ENCODE measurements at places on chromosomes 1 and 21.

- DNase-seq = no peak
Measured at GRCh38 chr1:10450156-10450814, 454 bp downstream of the CORT start.

DNA sequence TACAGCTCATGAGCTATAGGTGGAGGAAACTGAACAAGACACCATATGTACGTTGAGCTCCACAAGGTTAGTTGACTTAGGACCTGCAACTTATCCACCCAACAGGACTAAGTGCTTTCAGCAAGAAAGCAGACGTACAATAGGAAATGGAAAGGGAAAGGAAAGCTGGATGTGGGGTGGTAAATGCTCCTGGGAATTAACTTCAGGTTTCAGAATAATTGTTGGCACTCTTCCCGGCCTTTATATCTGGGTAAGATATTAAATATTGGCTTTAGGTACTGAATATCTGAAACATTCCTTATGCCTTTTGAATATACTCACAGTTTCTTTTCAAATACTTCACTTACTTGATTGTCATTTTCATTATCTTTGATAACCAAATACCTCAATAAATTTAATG lies 36.3 kb downstream of the GLMN start:
- no peak for DNase-seq

DNA sequence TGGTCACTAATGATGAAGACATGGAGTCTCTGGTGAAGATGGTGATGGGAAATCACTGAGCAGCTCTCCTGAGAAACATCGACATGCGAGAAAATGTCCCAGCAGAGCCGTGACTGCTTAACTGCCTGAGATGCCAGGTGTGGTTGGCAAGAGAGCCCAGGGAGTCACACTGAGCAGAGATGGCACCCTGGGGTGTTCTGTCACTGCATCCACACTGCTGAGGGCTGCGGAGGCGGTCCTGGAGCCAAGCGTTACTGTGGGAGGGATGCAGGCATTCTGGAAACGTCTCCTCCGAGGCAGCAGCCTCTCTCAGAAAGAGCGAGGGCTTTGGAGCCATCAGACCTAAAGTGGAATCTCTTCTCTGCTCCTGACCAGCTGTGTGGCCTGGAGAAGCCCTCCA lies 57.2 kb downstream of the EPHB2 start:
- no peak for DNase-seq

- peak; percentile 5 for DNase-seq
Measured at GRCh38 chr1:7103361-7103782, 318.1 kb downstream of the CAMTA1 start.

DNA sequence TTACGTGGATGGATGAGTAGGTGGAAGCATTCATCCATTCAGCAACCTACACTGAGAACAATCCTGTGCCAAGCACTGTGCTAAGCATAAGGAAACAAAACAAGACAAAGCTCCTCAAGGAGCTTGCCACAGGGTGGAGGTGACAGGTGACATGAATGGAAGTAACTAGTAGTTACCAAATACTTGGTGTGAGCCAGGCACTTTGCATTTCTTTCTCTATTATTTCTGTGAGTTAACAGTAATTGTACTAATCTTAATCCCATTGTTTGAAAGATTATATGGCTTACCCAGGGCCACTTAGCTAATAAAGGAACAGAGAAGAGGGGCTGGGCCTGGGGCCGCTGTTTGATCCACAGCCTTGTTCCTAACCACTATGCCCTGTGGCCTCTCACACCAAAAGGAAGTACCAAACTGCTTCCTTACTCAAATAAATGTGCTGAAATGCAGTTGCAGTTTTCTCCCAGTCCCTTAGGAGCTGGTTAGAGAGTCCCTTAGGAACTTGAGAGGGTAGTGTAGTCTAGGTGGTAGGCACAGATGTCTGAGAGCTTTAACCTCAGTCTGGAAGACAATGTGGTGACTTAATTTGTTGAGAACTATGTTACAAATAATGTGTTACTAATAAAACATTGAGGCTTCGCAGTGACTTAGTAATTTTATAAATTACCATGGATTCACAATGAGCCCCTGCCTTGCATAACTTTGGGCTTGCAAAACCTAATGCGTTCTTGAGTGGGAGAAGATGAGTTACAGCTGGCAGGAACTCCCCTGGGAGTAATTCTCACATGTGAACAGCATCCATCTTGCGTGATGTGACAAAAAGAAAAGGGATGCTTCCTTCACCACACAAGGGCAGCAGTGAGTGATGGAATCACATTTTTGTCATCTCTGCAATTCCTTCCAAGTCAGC lies 69.8 kb downstream of the MPZL1 start:
- peak; percentile 91 for DNase-seq

Data from mesenchymal stem cell (in vitro differentiated cells and primary cell).